ENCODE measurements at places on chromosomes 11 and 22.

- no peak for DNase-seq
These were observed 19.6 kb downstream of the MYRF start for GRCh38 chr11:61771985-61772455.

DNA sequence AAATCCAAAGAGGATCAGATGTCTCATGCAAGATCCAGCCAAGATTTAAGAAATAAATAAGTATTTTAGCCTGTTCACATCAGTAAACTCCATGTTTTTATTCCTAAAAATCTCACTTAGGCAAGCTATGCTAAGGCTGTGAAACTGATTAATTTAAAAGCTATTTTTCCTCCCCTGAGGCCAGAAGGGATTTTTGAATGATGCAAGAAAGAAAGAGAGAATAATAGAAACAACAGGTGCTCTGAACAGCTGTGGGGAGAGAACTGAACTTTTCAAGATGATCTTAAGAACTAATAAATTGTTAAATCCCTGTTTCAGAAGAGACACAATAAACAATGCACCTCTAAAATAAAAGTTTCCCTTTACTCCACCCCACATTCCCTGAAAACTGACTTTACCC lies 241.6 kb downstream of the DLG2 start:
- DNase-seq, result no peak

GRCh38 chr22:43435851-43436811 lies 24.3 kb downstream of the MPPED1 start:
- DNase-seq, result no peak

DNA sequence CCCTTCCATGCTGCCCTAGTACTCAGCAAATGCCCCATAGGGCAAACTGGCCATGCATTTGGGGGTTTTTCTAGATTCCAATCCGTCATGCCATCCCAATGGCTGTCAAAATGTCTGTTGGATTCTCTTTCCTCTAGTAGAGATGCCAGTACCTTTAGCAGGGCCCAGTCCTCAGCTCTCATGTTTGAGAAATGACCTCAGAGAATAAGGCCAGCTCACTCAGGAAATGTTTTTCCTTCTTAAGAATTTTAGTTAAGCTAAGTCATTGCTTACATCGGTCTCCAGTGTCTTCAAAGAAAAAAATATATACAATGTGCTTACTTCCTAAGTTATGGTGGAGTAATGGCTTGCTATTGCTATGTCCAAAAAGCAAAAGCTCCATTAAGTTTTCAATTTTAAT lies 14.1 kb upstream of the ALKBH3 start:
- DNase-seq, result peak; percentile 11

DNA sequence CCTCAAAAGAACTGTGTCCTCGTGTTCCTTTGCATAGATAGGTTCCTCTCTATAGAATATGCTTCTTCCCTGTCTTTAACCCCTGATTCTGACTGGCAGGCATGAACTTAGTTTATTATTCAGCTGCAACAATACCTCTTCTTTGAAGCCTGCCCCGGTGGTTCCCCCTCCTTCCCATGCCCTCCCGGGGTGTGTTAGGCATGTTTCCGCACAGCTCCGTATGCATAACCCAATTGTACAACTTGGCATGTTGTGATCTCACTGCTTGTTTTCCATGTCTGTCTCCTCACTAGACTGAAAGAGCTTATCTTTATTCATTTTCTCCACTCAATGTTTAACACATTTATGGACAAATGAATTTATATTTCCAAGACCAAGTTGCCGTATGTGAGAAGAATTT lies 72.6 kb downstream of the DEPDC5 start:
- DNase-seq, result no peak

DNA sequence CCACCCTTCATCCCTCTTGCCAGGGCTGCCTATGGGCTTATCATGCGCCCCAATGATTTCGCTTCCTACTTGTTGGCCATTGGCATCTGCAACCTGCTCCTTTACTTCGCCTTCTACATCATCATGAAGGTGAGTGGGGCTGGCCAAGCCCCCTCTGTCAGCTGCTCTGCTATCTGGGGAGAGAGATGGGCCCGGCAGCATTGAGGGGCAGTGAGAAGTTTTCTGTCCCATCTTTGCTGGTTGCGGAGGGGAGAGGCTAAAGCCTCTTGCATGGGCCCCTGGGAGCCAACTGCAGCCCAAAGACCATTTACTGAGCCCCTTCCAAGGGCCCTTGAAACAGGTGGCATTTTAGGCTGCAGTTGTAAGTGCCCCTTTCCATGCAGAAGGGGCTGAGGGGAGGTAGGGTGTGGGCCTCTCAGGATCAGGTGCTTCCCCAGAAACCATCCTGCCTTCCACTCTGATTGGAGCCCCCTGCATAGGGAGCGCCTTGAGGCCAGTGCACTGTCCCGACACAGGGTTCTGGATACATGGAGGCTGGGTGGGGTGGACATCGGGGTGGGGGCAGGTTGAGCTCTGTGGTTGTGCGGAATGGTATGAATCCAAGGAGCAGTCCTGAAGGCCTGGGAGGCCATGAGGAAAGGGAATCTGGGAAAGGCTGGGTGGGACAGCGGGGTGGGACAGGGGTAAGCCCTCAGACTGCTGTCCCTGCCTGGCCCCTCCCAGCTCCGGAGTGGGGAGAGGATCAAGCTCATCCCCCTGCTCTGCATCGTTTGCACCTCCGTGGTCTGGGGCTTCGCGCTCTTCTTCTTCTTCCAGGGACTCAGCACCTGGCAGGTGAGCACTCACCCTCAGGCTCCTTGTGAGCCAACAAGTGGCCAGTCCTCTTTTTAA lies 5.8 kb upstream of the TAGLN start:
- no peak for DNase-seq

- peak; percentile 89 for DNase-seq
These were observed 26.5 kb downstream of the RPL27A start for GRCh38 chr11:8709002-8709672.

DNA sequence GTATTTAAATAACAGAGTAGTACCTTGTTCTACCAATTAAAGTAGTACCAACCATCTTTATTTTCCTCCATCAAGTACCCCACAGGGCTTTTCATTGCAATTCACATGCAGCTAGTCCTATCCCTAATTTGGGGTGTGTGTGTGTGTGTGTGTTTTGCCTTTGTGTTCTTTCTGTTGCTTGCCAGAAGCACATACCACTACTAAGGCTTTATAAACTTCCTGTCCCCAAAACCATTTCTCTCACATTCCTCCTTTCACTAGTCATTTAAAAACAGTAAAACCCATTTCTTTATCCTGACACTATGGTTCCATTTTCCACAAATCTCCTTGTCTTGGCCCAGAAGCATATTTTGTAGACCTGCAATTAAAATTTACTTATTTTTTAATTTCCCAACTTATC lies 54.6 kb downstream of the SLC36A4 start:
- DNase-seq, result peak; percentile 53

DNA sequence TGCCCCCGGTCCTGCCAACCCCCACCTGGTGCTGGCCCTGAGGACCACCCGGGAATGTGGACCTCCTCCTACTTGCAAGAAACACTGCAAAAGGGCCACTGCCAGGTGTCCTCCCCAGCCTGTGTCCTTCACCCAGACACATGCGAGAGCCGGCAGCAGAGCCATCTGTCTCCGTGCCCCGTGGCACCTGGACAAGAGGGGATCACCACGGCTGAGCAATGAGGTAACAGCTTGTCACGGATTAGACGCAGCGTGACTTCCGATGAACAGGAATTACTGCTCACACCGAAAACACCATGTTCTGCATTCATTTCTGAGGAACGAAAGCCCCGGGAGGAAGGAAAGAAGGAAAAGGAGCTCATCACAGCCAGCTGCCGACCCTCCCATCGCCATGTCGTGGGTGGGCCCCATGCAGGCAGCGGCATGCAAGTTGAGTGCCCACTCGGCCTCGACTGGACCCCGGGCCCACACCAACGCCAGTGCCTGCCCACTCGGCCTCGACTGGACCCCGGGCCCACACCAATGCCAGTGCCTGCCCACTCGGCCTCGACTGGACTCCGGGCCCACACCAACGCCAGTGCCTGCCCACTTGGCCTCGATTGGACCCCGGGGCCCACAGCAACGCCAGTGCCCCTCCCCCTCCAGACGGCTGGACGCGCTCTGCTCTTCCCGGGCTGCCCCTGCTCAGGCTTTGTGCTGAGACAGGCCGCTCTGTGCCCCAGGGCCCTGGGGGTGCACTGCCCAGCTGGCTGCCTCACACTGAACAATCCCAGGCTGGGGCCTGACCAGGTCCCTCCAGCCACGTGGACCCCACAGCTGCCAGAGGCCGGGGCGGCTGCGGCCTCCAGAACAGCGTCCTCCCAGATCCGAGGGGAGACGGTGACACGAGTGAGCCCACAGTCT lies 22.0 kb downstream of the CHID1 start:
- DNase-seq, result no peak

GRCh38 chr22:24571266-24571665 lies 15.5 kb downstream of the SNRPD3 start:
- no peak for DNase-seq

GRCh38 chr22:47367107-47367690 lies 604.7 kb downstream of the TBC1D22A start:
- DNase-seq, result no peak

GRCh38 chr22:28600546-28601143 lies 79.0 kb downstream of the TTC28 start:
- peak; percentile 68 for DNase-seq

- DNase-seq, result no peak
These were observed 37.3 kb upstream of the POU2AF1 start for GRCh38 chr11:111416231-111416960.

- DNase-seq, result peak; percentile 21
These were observed 23.6 kb upstream of the MYRF start for GRCh38 chr11:61728940-61729219.

GRCh38 chr11:23041001-23041503 lies 180.8 kb upstream of the CCDC179 start:
- no peak for DNase-seq

- peak; percentile 9 for DNase-seq
These were observed 1.4 kb upstream of the TNNI2 start for GRCh38 chr11:1837171-1838076.

DNA sequence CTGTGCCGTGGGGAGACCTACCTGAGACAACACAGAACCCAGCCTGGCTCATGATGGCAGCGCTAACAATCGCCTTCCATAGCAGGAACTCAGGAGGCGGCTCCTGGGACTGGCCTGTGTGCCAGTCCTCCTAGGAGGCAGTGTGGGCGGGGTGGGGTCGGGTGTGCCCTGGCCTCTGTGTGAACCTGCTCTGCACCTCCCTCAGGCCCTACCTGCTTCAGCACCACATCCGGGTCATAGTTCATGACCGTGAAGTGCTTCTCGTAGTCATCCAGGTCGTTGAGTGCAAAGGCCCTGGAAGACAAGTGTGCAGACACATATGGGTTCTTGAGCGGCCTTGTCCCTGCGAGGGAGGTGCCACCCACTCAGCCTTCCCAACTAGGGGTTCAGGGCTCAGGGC lies 15.3 kb downstream of the TTLL12 start:
- DNase-seq, result no peak

GRCh38 chr11:24688981-24689380 lies 192.1 kb downstream of the LUZP2 start:
- no peak for DNase-seq

DNA sequence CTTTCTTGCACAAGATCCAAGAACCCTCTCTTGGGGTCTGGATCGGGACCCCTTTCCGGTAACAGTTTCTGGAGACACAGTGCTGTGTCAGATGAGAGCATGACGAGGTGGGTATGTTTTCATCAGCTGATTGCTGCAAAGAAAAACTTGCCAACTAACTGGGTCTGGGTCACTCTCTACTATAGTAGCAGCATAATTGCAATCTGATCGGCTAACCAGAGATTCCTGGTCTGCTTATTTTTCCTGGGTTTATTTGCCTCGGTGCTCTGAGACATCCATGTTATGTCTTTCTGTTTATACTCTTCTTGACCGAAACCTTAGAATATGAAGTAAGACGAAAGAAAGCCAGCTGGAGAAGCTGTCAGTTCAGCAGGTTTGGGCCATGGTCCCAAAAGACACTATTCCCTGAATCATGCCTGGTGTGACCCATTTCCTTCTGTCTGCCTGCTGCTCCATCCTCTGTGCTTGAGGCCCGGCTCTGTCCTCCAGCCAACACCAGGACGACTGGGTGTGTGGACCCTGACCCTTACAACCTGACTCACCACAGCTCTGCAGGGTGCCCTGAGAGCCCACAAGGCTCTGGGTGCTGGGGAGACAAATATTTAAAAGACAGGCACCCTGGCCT lies 24.1 kb upstream of the CLMP start:
- DNase-seq, result no peak

DNA sequence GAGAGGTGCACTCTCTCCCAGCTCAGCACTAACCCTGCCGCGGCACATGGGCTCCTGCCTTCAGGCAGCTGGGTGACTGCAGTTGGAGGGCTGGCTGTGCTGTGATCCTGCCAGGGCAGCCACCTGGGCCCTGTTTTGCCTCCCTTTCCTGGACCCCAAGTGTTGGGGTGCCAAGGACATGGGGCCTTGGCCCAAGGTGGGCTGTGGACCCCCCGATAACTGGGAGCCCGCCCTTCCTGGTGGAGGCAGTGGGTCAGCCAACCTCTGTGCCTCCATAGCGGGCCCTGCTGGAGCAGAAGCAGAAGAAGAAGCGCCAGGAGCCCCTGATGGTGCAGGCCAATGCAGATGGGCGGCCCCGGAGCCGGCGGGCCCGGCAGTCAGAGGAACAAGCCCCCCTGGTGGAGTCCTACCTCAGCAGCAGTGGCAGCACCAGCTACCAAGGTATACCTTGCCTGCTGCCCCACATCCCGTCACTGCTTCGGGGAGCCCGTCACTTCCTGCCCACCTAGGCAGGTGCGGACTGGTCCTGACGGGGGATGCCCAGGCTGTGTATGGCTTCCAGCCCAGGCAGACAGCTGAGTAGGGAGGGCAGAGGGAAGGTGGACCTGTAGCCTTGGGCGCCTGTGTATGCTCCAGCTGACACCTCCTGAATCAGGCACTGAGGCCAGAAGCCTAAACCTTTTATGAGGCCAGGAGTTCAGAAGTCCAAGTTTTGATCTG lies 8.9 kb downstream of the TUB start:
- DNase-seq, result no peak

GRCh38 chr11:24963852-24964251 lies 467.0 kb downstream of the LUZP2 start:
- no peak for DNase-seq

DNA sequence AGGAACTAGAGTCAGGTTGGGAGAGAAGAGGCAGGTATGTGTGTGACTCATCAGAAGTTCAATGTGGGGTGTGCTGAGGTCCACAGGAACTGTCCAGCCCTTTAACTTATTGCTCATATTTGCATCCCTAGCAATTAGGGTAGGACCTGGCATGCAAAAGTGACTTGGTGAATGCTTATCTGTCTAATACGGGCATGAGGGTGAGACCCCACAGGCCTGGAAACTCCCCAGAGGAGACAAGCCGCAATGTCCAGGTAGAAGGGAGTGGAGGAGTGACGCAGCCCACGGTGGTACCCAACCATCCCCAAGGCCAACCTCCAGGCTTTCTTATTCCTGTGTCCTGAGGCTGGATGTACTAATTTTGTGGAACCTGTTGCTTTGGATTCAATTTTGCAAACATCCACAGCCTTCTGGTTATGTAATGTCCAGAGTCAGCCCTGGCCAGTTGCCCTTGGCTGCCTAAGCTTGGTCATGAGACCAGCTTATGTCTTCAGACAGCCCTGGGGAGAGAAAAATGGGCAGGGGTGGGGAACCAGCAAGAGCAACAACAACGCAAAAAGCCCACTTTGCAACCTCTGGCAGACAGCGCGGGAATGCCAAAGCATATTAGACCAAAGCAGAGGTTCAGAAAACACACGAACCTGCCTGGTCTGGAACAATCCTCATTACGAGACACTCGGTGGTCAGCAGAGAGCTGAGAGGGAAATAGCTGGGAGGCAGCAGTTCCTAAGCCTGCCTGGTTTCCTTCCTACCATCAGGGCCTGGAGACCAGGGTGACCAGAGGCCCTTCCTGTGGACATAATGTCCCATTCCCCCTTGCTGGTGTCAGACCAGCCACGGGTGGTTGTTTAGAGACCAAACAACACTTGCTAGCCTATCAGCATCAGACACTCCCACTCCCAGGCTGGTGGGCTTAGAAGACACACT lies 49.3 kb downstream of the TIMP3 start:
- no peak for DNase-seq

- DNase-seq, result no peak
These were observed 742.9 kb downstream of the LRRC4C start for GRCh38 chr11:40716344-40717130.
